Stimulated activated CD4-positive, alpha-beta T cell treated with anti-CD3 and anti-CD28 coated beads, Interleukin-12 subunit alpha, Interleukin-12 subunit beta, amount 100 ng/mL, for 4 hours (primary cell): ENCODE measurements at places on chromosomes 3 and 15.

- no peak for DNase-seq
Observed at GRCh38 chr3:8776406-8776805, 7.0 kb upstream of the OXTR start.

DNA sequence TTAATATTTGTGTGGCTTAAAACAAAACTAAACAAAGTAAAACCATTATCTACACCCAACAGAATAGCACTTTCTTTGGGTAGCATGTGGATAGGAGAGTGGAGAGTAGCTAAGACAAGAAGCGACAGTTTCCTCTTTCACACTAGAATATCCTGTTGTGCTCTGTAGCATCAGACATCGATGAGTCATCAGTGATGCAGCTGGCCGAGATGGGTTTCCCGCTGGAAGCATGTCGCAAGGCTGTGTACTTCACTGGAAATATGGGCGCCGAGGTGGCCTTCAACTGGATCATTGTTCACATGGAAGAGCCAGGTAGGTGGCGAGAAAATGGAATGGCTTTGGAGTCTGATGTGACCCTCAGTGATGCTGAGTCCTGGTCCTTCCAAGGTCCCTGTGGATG, 108.1 kb downstream of the USP13 start:
- DNase-seq: no peak

- no peak for DNase-seq
Observed at GRCh38 chr3:171068658-171069057, 42.1 kb upstream of the SLC2A2 start.

GRCh38 chr15:52193321-52193720, 2.1 kb upstream of the GNB5 start:
- no peak for DNase-seq

DNA sequence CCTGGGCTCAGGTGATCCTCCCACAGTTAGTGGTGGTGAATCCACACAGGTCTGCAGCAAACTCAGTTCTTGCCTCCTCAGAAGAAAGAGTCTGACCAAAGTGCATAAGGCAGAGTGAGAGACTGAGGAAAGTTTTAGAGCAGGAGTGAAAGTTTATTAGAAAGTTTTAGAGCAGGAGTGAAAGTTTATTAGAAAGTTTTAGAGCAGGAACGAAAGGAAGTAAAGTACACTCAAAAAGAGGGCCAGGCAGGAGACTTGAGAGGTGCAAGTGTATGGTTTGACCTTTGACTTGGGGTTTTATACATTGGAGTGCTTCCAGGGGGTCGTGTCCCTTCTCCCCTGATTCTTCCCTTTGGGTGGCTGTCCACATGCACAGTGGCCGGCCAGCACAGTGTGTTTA, 84.2 kb downstream of the LSM3 start:
- no peak for DNase-seq

DNA sequence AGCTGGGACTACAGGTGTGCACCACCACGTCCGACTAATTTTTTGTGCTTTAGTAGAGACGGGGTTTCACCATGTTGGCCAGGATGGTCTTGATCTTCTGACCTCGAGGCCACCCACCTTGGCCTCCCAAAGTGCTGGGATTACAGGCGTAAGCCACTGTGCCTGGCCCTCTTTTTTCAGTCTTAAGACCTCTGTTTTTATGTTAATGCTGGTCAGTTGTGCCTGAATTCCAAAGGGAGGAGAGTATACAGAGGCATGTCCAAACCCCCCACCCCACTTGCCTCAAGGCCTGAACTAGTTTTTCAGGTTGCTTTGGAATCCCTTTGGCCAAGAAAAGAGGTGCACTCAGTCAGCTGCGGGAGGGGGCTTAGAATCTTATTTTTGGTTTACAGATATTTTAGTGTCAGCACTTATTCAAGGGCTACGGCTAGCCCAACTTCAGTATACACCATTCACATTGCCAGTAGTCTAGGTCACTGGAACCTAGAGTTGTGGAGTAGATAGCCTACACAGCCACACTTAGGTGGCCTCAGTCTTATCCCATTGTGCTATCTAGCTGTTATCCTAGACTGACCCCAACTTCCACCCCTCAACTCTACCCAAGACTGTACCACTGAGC, 128.0 kb upstream of the TPM1 start:
- no peak for DNase-seq

DNA sequence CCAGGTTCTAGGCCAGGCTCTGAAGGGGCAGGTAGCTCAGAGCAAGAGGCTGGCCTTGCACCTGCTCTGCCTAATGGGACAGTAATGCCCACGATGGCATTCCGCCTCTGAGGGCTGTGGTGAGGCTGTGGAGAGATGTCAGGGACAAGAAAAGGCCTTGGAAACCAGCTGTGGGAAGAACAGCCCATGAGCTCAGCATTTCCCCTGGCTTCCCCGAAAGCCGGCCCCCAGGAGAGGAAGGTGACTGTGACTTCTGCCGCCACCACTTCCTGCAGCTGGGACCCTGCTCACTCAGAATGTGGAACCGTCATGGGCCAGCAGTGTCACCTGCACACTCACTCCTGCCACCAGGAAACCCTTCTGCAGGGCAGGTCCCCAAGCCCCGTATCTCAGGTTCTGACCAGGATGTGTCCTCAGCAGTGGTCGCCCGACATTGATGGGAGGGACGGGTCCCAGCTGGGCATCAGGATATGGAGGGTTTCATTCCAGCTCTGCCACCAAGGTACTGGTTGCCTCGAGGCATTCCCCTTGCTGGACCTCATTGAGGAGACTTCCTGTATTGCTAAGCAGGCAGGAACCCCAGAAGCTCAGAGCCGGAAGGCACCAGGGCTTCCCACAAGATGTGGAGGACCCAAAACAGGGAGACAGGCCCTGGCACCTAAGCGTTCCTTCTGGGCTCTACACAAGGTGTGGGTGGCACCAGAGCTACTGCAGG, 30.7 kb downstream of the SEMA7A start:
- DNase-seq: peak; percentile 79

GRCh38 chr3:194950906-194951628, 265.4 kb downstream of the FAM43A start:
- no peak for DNase-seq

- DNase-seq: no peak
Observed at GRCh38 chr3:117302428-117302827, 592.8 kb downstream of the TUSC7 start.

DNA sequence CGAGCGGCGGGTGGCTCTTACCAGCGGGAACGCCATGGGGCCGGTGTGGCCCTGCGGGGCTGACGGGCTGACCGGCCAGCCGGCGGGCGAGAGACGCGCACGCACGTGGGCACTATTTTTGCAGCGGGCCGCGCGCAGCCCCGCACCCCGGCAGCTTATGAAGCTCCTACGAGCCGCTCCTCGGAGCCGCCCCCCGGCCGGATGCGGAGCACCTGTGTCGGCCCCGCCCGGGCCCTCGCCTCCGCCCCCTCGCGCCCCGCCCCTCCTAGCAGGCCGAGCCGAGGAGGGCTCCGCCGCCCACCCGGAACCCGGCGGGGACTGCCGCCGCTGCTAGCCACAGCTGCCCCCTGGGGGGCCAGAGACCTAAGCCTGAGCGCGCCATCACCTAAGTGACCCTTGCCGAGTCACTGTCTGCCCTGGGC, 683 bp upstream of the CPEB1 start:
- DNase-seq: peak; percentile 56

GRCh38 chr3:156818273-156818651, 7.9 kb upstream of the LEKR1 start:
- DNase-seq: no peak

DNA sequence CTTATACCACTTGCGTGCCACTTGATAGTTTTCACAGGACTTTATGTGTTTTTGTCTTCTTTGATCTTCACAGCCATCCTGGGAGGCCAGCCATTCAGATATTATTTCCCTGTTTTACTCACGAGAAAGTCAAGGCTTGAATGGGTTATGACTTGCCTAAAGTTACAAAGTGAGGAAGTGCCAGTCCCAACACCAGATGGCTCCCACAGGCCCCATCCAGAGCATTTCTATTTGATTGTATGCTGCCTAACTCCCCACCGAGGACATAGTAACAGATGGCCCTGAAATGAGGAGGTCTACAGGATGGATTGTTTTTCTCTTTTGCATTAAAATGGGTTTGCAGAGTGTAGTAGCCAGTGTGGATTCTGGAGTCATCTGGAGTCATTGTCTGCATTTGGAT, 74.5 kb downstream of the SPTSSB start:
- DNase-seq: no peak

DNA sequence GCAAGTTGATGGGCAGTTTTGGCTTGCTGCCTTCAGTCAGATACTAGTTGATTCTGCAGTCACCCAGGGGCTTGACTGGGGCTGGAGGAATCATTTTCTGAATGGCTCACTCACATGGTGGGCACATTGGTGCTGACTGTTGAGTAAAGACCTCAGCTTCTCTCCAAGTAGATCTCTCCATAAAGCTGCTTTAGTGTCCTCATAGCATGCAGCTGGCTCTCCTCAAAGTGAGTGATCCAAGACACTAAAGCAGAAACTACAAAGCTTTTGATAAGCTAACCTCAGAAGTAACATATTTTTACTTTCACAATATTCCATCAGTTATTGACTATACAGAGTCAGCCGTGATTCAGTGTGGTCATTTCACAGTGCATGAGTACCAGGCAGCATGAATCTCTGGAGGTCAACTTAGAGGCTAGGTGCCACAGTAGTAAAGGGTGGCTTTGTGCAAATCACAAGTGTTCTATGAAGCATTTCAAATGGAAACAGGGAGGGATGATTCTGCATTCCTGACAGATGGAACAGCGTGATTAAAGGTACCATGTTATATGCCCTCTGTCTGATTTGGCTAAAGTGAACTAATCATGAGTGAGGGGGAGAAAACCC, 24.3 kb upstream of the ATP8B4 start:
- no peak for DNase-seq

DNA sequence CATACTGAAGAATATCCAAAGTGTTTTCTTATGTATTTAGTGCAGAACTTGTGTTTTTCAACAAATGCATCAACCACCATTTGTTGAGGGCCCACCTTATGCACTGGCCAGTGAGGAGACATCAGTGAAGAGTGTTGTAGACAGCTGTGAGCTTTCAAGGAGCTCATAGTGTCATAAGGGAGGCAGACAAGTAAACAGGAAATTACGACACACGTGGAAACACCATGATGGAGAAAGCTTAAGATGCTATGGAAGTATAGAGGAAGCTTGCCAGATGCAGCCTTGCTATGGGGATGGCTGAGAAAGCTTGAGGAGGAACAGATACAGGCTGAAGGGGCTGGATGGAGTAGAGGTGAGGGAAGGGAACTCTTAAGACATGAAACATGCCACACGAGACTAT, 50.8 kb upstream of the PSMD6 start:
- DNase-seq: no peak

DNA sequence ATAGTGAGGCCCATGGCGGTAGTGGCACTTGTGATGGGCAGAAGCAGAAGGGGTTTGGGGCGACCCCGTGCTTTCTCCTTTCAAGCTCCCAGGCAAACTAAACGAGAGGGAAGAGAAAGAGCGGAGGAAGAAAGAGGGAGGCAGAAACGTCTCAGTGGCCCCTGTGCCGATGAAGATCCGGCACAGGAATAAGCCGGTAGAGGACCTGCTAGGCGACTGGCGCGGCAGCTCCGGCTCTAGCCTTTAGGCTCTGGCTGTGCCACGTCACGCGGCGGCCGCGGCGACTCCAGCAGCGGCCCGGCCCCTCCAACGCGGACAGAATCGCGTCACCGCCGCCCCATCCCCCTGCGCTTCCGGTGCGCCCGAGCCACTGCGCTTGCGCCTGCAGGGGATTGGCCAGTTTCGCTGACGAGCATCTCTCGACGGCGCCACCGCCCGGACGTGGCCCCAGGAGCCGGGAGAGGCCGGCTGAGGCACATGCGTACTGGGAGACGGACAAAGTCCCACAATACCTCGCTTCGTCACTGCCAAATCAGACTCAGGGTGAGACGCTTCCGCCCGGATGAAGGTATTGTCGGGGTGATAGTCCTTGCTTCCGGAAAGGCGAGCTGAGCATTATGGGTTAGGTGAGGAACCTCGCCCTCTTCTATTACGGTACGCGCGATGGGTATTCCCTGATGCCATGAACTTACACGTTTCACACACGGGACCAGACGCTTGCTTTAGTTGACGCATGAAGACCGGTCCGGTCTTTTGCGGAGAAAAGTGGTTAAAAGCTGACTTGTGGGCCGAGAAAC, at the start of gene ARF4:
Gene ARF4, minus strand, starts transcription at position 218 of the 797 bp plus-strand sequence. Its CDS starts 204 bp downstream, at position 14.
- DNase-seq: peak; percentile 99

DNA sequence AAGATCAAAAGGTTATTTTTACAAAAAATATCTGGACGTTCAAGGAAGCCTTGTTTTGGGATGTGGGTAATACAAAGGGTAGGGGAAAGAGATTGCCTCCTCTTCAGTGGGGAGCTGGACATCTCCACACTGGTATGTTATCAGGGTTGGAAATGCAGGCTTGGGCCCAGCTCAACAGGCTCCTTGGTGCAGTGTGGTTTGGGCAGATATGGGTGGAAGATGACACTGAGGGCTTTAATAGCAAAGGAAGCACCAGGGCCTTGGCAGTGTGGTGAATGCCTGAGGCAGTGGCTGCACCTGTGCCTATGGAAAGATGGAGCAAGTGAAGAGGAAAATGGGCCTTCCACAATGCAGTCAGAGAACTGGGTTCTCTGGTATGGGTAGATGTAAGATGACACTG, 11.2 kb upstream of the MED12L start:
- DNase-seq: no peak

DNA sequence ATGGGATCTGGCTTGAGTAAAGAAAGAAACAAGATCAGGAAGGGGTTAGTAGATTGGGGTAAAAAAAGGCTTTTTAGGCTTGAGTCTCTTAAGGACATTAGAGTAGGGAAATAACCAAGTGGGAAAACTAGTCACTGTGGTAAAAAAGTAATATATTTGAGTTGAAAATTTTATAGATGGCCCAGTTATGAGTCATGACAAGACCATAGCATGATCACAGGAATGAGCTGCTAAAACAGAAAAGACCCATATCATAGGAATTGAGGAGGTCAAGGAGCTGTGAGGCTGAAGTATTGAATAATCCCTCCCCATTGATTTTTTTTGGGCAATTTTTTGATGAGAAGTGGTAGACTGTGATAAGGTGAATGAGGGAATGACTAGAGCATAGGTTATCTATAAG, 69.2 kb upstream of the TBC1D5 start:
- DNase-seq: no peak

DNA sequence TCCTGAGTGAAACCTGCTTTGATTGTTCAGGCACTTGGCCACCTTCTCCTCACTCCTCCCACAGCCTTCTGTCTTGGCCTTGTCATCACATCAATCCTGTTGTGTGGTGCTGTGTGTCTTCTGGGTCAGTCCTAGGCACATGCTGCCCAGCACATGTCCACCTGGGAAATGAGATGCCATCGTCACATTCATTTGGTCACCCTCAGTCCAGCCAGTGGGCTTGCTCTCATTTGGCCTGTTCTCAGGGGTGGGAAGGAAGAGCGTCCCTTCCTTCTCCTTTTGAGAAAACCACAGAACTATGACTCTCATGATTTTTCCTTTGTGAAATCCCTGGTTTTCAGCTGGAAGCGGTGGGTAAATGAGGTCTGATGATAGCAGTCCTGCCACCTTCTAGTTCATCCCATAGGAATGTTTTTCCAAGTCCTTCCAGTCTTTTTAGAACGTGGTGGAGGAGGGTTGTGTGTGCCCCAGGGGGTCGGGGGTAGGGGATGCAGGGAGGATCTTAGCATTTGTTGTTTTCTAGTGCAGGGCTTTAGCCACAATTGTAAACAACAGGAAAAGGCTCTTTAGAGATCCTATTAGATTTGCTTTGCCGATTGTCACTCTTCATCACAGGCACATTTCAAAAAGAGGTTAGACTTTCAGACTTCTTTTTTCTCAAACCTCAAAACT, 8.4 kb upstream of the PLA1A start:
- no peak for DNase-seq
